Skin of body (tissue), 3 donors: ENCODE measurements at places on chromosomes 12 and 14. TPM values are rescaled to one million over a fixed set of nuclear protein-coding genes. Genes with fewer than 3 reads are reported as not detected.

FOXG1 gene
- not detected for total RNA-seq

LPAR5 gene
- 1.7 TPM for total RNA-seq

KRT1 gene
- 791 TPM for total RNA-seq

VRTN gene
- 0.20 TPM for total RNA-seq

SCN8A gene
- 4.1 TPM for total RNA-seq

PTPRO gene
- 2.6 TPM for total RNA-seq

CAPZA3 gene
- total RNA-seq: not detected

KCNA5 gene
- total RNA-seq: 1.7 TPM

COL2A1 gene
- 1.6 TPM for total RNA-seq

SLC25A47 gene
- not detected for total RNA-seq

PRB2 gene
- 0.20 TPM for total RNA-seq

KRT86 gene
- 40.8 TPM for total RNA-seq

SMCO2 gene
- not detected for total RNA-seq

OTUB2 gene
- 2.9 TPM for total RNA-seq

TRIAP1 gene
- 14.4 TPM for total RNA-seq

PLCZ1 gene
- not detected for total RNA-seq

FOXN4 gene
- 0.10 TPM for total RNA-seq

SLC17A8 gene
- not detected for total RNA-seq

PAPLN gene
- total RNA-seq: 10.9 TPM

IRF2BPL gene
- total RNA-seq: 26.7 TPM

SIX1 gene
- total RNA-seq: 4.6 TPM

KLRF1 gene
- 0.39 TPM for total RNA-seq

PROX2 gene
- total RNA-seq: not detected

SYNDIG1L gene
- total RNA-seq: not detected

POTEM gene
- not detected for total RNA-seq

CFAP54 gene
- total RNA-seq: 1.8 TPM

PTCSC3 gene
- not detected for total RNA-seq

CACNA2D4 gene
- 1.9 TPM for total RNA-seq

OXA1L gene
- total RNA-seq: 52.7 TPM

TPH2 gene
- not detected for total RNA-seq

ARMH4 gene
- total RNA-seq: 13.8 TPM

BCL11B gene
- 17.6 TPM for total RNA-seq

PPP2R5C gene
- total RNA-seq: 87.2 TPM

NINJ2 gene
- total RNA-seq: 2.3 TPM
